Activated T-cell treated with anti-CD3 and anti-CD28 coated beads, Interleukin-2, amount 50 U/mL, for 72 hours (primary cell): ENCODE measurements at places on chromosomes 13 and 19.
A peak's percentile ranks its signal among the peaks of the same experiment; 100 is the strongest.

GRCh38 chr13:68078874-68079273, 848.7 kb upstream of the PCDH9 start:
- H3K36me3 ChIP-seq: no peaks in the 10 kb centered on the region
- H3K27me3 ChIP-seq: no peaks in the 10 kb centered on the region
- no peak overlapping the region for H3K4me3 ChIP-seq
- no peak for DNase-seq

- no peaks in the 10 kb centered on the region for H3K36me3 ChIP-seq
- no peaks in the 10 kb centered on the region for H3K27me3 ChIP-seq
- H3K4me3 ChIP-seq: peak overlapping the region; percentile 49
- no peak overlapping the region for H3K27ac ChIP-seq
- DNase-seq: no peak
- peaks cover 38% of the 10 kb centered on the region for H3K4me1 ChIP-seq
These were observed 64.9 kb downstream of the TEX29 start for GRCh38 chr13:111385183-111385857.

GRCh38 chr19:35403116-35403760, 32.4 kb downstream of the GPR42 start:
- H3K36me3 ChIP-seq: peaks cover 3% of the 10 kb centered on the region
- peak; percentile 41 for DNase-seq
- H3K4me1 ChIP-seq: peaks cover 45% of the 10 kb centered on the region
- no peak overlapping the region for H3K27ac ChIP-seq
- H3K4me3 ChIP-seq: no peak overlapping the region
- peaks cover 8% of the 10 kb centered on the region for H3K27me3 ChIP-seq

DNA sequence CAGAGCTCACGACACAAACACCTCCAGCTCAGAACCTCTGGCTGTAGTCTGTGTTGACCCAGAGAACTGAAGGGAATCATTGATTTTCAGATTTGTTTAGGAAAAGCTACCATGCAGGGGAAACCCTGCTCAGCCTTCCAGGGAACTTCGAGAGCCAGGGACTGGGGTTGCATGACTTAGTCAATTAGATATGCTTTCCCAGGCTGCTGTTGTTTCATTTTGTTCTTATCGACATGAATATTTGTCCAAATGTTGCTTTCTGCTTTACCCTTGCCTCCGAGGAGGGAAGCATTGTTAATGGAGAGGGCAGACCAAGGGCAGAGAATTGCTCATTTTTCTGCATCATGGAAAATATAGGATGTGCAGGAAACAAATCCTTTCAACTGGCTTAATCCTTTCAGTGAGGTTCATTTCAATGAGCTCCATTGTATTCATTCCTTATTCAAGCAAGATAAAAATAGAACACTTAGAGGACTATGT, 82.5 kb downstream of the KLF5 start:
- H3K4me1 ChIP-seq: no peaks in the 10 kb centered on the region
- no peak for DNase-seq
- no peak overlapping the region for H3K27ac ChIP-seq
- H3K4me3 ChIP-seq: no peak overlapping the region
- peaks cover 11% of the 10 kb centered on the region for H3K27me3 ChIP-seq

- H3K27me3 ChIP-seq: no peaks in the 10 kb centered on the region
- H3K27ac ChIP-seq: no peak overlapping the region
- no peak for DNase-seq
These were observed 441.4 kb downstream of the PCDH20 start for GRCh38 chr13:60974296-60974695.

DNA sequence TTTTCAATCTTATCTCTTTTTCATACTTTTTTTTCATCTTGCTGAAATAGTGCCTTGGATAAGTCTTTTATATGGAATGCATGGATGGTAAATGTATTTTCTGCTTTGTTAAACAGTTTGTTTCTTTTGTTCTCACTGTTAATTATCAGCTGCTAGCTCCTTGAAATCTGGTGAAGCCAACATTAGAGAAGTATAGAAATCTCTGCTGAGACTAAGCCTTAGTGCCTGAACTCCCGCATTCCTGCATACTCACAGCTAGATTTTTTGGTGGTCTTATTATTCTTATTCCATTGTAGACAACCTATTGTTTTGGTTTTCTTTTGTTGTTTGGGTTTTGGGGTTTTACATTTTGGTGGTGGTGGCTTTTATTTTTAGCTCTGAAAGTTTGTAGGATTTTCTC, 48.4 kb downstream of the DNAJC15 start:
- no peak overlapping the region for H3K4me3 ChIP-seq
- no peak for DNase-seq
- no peak overlapping the region for H3K27ac ChIP-seq

DNA sequence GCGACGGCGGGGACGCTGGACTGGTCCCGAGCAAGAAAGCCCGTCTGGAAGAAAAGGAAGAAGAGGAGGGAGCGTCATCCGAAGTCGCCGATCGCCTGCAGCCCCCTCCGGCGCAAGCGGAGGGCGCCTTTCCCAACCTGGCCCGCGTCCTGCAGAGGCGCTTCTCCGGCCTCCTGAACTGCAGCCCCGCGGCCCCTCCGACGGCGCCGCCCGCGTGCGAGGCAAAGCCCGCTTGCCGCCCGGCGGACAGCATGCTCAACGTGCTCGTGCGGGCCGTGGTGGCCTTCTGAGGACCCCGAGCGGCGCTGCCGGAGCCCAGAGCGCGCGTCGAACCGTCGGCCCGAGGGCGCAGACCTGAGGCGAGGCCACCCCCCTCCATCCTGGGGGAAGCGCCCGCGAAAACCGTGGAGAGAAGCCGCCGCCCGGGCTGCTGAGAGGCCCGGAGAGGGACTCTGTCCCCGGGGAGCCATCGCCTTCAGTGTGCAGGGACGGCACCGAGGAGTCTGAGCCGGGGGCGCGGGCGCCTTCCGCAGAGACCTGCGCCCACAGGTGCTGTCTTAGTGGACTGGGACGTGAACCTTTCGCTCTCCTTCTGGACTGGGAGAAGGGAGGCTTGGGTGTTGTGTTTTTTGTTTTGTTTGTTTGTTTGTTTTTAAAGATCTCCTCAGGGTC, 3.5 kb downstream of the IER2 start:
- peak overlapping the region; percentile 98 for H3K27ac ChIP-seq
- peak; percentile 25 for DNase-seq
- H3K27me3 ChIP-seq: no peaks in the 10 kb centered on the region

- peak overlapping the region; percentile 81 for H3K27ac ChIP-seq
- peak overlapping the region; percentile 97 for H3K4me3 ChIP-seq
- H3K27me3 ChIP-seq: no peaks in the 10 kb centered on the region
These were observed 1.1 kb downstream of the UBXN6 start for GRCh38 chr19:4456476-4456842.

DNA sequence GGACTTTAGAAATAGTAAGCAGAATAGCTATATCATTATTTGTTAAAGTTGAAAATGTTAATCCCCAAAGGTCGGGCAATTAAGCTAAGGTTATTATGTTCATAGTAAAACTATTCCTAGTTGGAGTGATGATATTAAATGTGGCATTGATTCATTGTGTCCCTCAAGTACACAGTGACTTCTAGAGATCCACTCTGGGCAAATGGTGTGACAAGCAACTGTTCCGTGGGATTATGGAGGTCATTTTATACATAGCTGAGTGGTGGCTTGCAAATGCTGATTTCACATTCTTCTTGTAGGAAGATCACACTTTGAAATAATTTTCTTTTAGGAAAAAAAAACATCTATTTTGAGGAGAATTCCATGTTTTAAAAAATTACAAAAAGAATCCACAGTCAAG, 317.8 kb downstream of the ATP8A2 start:
- H3K4me1 ChIP-seq: no peaks in the 10 kb centered on the region
- no peak for DNase-seq
- H3K36me3 ChIP-seq: no peaks in the 10 kb centered on the region
- no peak overlapping the region for H3K4me3 ChIP-seq
- no peaks in the 10 kb centered on the region for H3K27me3 ChIP-seq

DNA sequence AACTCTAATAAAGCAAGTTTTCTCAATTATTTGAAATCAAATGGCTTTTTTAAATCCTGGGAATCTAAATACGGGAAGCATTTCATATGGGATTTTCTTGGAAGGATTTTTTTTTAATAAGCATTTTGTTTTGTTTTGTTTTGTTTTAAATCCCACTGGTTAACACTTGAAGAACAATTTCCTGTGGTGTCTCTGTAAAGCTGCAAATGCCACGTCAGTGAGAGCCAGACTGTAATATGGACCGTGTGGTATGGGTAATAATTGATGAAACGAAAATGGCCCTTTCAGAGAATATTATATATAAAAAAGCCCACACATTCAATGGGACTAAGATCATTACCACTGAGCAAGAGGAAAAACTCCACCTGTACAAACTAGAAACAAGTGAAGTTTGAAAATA, 33.9 kb upstream of the MIR17HG start:
- H3K4me3 ChIP-seq: peak overlapping the region; percentile 82
- H3K36me3 ChIP-seq: no peaks in the 10 kb centered on the region
- no peak for DNase-seq
- peaks cover 11% of the 10 kb centered on the region for H3K27me3 ChIP-seq

- peak overlapping the region; percentile 56 for H3K4me3 ChIP-seq
- H3K27me3 ChIP-seq: peaks cover 18% of the 10 kb centered on the region
- H3K27ac ChIP-seq: no peak overlapping the region
- no peak for DNase-seq
These were observed 5.9 kb downstream of the SHANK1 start for GRCh38 chr19:50713556-50714236.

- H3K36me3 ChIP-seq: peaks cover 7% of the 10 kb centered on the region
- H3K27ac ChIP-seq: peak overlapping the region; percentile 99
- H3K4me1 ChIP-seq: peaks cover 64% of the 10 kb centered on the region
These were observed 428 bp downstream of the RASAL3 start for GRCh38 chr19:15463861-15464371.

DNA sequence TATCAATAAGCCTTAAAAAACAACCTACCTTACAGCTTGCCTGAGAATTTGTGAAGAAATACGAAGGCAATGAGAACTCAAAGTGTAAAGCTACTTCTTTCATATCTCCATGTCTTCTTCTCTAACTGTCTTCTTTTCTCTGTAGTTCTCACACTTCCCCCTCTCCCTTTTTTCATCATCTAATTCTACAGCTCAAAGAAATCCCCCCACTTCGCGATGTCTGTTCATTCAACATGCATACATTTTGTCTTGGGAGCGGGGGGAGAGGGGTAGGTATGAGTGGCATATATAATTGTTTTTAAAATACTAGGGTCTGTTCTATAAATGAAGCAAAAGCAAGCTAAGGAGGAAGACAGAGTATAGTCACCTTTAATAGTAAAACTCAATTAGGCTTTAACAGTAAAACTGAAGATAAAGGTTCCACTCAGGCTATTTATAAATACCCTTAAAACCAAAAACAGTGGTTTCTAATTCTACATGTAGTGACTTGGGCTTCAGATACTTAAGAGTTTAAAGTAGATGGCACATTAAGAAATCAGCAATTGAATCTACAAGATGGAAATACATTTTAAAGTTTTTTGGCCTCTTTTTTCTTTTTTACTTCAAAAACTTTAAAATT, 106.9 kb downstream of the KLF12 start:
- H3K27ac ChIP-seq: peak overlapping the region; percentile 95
- peaks cover 57% of the 10 kb centered on the region for H3K4me1 ChIP-seq
- peak overlapping the region; percentile 90 for H3K4me3 ChIP-seq
- DNase-seq: no peak

- H3K27me3 ChIP-seq: no peaks in the 10 kb centered on the region
- no peaks in the 10 kb centered on the region for H3K4me1 ChIP-seq
- H3K36me3 ChIP-seq: peaks cover 61% of the 10 kb centered on the region
These were observed 67.7 kb downstream of the RBM26 start for GRCh38 chr13:79338343-79338742.

- peaks cover 15% of the 10 kb centered on the region for H3K36me3 ChIP-seq
- peak within 1 kb of the TSS; percentile 94 for H3K27ac ChIP-seq
- no peaks in the 10 kb centered on the region for H3K27me3 ChIP-seq
- DNase-seq: peak; percentile 91
These were observed at the start of gene GMIP for GRCh38 chr19:19643158-19644053. Gene GMIP (minus strand): TSS chr19:19643657. CDS start chr19:19643529, 128 bp downstream.

- H3K27ac ChIP-seq: no peak overlapping the region
- no peaks in the 10 kb centered on the region for H3K36me3 ChIP-seq
- H3K4me1 ChIP-seq: peaks cover 32% of the 10 kb centered on the region
- H3K27me3 ChIP-seq: no peaks in the 10 kb centered on the region
These were observed 5.7 kb upstream of the CA11 start for GRCh38 chr19:48651683-48652048.

DNA sequence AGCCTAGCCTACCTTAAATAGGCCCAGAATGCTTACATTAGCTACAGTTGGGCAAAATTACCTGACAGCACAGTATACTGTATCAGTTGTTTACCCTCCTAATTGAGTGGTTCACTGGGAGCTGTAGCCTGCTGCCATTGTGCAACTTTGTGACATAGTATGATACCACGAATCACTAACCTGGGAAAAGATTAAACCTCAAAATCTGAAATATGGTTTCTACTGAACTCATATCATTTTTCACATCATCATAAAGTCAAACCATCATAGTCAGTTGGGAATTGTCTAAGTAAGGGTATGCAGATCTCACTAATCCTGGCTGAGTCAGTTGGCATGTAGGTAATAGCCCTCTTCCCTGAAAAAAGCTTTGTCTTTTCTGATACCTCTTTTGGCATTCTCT, 9.2 kb downstream of the PAN3 start:
- H3K36me3 ChIP-seq: peaks cover 2% of the 10 kb centered on the region
- no peak overlapping the region for H3K4me3 ChIP-seq
- no peak for DNase-seq
- no peaks in the 10 kb centered on the region for H3K27me3 ChIP-seq

DNA sequence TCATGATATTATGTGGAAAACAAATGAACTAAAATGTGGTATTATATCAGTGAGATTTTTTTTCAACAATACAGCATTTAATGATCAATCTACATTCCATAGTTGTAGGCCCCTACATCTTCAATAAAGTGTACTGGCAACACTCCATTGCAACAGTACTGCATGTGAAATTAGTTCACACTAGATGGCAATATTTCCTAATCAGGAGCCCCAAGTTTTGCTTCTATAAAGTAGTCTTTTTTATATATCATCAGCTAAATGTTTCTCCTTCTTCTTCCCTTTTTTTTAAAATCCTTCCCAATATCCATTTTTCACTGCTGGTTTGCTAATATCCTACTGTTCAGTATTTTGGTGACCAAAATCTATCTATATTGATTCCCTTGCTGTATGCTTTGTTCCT, 528.3 kb upstream of the ATXN8OS start:
- no peaks in the 10 kb centered on the region for H3K27me3 ChIP-seq
- no peak overlapping the region for H3K4me3 ChIP-seq
- H3K36me3 ChIP-seq: no peaks in the 10 kb centered on the region
- H3K4me1 ChIP-seq: no peaks in the 10 kb centered on the region

- peaks cover 43% of the 10 kb centered on the region for H3K4me1 ChIP-seq
- H3K4me3 ChIP-seq: peak overlapping the region; percentile 91
- H3K27me3 ChIP-seq: no peaks in the 10 kb centered on the region
- DNase-seq: peak; percentile 58
These were observed 579 bp downstream of the ZNF566 start for GRCh38 chr19:36488846-36489117.

GRCh38 chr13:86201477-86201876, 402.3 kb upstream of the SLITRK6 start:
- no peak overlapping the region for H3K27ac ChIP-seq
- H3K4me1 ChIP-seq: no peaks in the 10 kb centered on the region
- H3K36me3 ChIP-seq: no peaks in the 10 kb centered on the region
- DNase-seq: no peak
- no peaks in the 10 kb centered on the region for H3K27me3 ChIP-seq

GRCh38 chr13:102960959-102961358, 105.3 kb downstream of the SLC10A2 start:
- DNase-seq: no peak
- H3K4me1 ChIP-seq: peaks cover 4% of the 10 kb centered on the region
